ENCODE measurements at places on chromosomes 16 and 17.

GRCh38 chr17:66835476-66835875 is 559 bp downstream of the CACNG5 start:
- DNase-seq = no peak

DNA sequence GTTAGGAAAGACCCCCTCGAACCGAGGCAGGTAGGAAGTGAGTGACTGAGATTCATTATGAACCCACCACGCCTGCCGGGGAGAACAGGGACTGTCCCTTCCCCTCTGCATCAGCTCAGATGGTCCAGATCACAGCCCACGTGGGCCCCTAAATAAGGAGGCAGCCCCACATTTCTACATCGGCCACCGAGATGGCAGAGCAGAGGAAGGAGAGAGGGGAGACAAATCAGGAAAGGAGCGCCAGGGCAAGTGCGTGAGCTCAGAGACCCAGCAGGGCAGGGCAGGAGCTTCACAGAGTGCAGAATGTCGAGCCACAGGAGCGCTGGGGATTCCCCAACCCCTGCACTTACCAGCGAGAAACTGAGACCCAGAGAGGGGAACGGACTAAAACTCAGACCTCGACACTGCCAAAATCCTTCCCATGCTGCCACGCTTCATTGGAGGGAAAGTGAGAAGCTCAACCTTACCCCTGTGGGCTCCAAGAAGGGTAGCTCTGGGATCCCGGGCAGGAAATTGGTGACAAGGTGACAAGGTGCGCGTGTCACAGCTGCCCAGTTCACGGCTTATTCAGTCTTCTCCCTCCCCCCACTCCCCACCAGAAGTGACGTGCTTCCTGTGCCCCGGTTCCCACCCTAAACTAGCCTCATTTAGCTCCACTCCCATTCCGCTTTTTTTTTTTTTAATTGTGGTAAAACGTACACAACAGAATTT is at the start of gene ICAM2:
Gene ICAM2, minus strand, starts transcription at position 578 of the 711 bp plus-strand sequence. CDS start 13,942 bp downstream, outside the sequence.
- DNase-seq = peak; percentile 61

DNA sequence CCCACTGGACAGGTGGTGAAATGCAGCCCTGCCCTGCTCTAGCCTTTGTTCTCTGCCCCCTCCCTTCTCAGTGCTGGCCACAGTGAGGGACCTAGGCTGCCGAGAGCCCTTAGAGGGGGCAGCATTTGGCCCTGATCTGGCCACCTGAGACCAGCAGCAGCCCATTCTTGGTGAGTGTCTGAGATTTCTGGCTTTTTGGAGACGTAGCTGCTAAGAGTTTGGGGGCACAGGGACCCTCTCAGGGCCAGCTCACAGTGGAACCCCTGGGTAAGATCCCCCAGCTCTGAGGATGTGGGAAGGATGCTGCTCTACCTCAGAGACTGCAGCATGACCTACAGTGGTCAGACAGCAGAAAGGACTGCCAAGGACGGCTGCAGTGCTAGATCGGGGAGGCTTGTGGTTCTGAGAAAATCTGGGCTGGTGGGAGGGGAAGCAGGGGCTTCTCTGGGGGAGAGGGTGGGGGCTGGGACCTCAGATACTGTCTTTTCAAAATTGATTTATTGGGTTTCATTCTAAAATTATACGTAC is 13.3 kb downstream of the GRB7 start:
- DNase-seq = no peak

DNA sequence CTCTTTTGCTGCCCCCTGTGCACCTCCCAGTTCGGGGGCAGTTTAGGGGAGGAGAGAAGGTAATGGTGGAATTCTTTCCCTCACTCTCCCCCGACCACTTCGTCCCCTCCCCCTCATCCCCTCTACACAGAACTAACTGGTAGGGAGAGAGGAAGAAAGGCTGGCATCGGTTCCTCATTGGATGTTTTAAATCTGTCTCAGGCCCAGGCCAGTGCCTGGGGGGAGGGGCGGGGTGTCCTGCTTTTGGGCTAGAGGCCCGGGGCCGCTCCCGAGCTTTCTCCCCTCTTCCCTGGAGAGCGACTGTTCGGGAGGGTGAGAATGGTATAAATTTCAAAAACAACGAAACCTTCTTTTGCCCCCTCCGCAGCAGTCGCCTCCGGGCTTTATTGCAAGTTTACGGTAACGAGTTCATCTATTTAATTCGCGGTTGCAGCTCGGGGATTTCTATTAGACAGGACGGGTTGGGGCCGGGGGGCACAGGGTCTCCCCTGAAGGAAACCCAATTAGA is at the start of gene PRAC2:
Gene PRAC2, plus strand, starts transcription at position 271 of the 508 bp plus-strand sequence. CDS start 1,226 bp downstream, outside the sequence.
- no peak for DNase-seq

DNA sequence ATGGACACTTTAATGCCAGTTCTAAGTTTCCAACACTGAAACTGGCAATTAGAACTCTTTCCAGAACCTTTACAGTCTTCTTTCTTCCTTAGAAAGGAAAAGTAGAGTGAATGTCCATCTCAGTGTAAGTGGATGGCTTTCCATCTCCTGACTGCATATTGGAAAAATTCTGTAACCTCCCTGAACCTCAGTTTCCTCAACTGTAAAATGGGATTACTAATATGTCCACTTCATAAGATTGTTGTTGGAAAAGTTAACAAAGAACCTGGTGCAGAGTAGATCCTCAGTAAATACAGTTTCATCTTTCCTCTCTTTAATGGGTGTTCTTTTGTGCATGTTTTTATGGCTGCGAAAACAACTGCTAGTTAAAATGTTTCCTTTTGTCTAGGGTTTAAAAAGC is 2.6 kb downstream of the TMEM98 start:
- no peak for DNase-seq

GRCh38 chr17:48642843-48643696 is 16.9 kb upstream of the HOXB9 start:
- DNase-seq = no peak

Data from stimulated activated CD4-positive, alpha-beta T cell treated with anti-CD3 and anti-CD28 coated beads, Interleukin-2, amount 100 ng/mL, for 48 hours (primary cell).